ENCODE measurements at places on chromosomes 13 and 19. TPM values are rescaled to one million over a fixed set of nuclear protein-coding genes. Genes with fewer than 3 reads are reported as not detected.

TEX26 gene
- not detected for total RNA-seq

ZNF302 gene
- total RNA-seq = 23.5 TPM

ADGRE3 gene
- total RNA-seq = not detected

GPR183 gene
- total RNA-seq = not detected

SIGLEC12 gene
- not detected for total RNA-seq

DPRX gene
- not detected for total RNA-seq

MEIOSIN gene
- total RNA-seq = not detected

KLK3 gene
- total RNA-seq = not detected

CD33 gene
- not detected for total RNA-seq

C1QTNF9 gene
- total RNA-seq = not detected

ENOX1 gene
- total RNA-seq = 6.3 TPM

C2CD4C gene
- total RNA-seq = not detected

NANOS3 gene
- not detected for total RNA-seq

HSH2D gene
- not detected for total RNA-seq

RASA3 gene
- total RNA-seq = 25.2 TPM

ZNF837 gene
- 4.8 TPM for total RNA-seq

THAP8 gene
- 8.9 TPM for total RNA-seq

TNFRSF19 gene
- 18.2 TPM for total RNA-seq

TNPO2 gene
- 45.1 TPM for total RNA-seq

PALM gene
- total RNA-seq = 55.6 TPM

CEACAM18 gene
- not detected for total RNA-seq

KCNJ14 gene
- 1.3 TPM for total RNA-seq

ARMC6 gene
- total RNA-seq = 22.7 TPM

APOC4 gene
- not detected for total RNA-seq

FIZ1 gene
- total RNA-seq = 7.0 TPM

REX1BD gene
- 89.2 TPM for total RNA-seq

LGALS14 gene
- not detected for total RNA-seq

RDH8 gene
- not detected for total RNA-seq

N4BP2L2 gene
- 41.9 TPM for total RNA-seq

C19orf73 gene
- total RNA-seq = 0.25 TPM

GGN gene
- 2.1 TPM for total RNA-seq

ITGBL1 gene
- 22.6 TPM for total RNA-seq

ZNF90 gene
- 0.15 TPM for total RNA-seq

SACS gene
- total RNA-seq = 12.1 TPM

PGLYRP1 gene
- not detected for total RNA-seq

C5AR2 gene
- total RNA-seq = not detected
